ENCODE measurements at places on chromosomes 7 and 10. TPM values are rescaled to one million over a fixed set of nuclear protein-coding genes. Genes with fewer than 3 reads are reported as not detected.

Gene KIAA1549
- total RNA-seq = 1.7 TPM

- no peak for DNase-seq
Measured at GRCh38 chr10:22900841-22901601, 26.8 kb upstream of the ARMC3 start.

- no peak for DNase-seq
Measured at GRCh38 chr7:49245062-49245461, 320.7 kb downstream of the CDC14C start.

DNA sequence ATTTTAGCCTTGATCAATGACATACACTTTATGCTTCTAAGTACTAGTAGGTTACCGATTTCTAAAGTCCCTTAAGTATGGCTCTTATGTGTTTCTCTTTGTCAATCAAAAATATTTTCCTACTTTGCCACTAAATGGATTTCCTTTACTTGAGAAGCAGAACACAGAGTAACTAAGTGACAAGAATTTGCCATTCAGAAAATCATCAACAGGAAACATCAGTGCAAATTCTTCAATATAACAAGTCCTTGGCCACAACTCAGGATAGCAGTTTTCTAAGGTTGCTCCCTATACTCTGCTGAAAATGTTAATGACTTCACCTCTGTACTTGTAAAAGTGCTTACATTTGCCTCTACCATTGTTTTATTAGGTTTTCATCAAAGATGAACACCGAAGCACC lies 239.6 kb upstream of the SLC26A5 start:
- no peak for DNase-seq

DNA sequence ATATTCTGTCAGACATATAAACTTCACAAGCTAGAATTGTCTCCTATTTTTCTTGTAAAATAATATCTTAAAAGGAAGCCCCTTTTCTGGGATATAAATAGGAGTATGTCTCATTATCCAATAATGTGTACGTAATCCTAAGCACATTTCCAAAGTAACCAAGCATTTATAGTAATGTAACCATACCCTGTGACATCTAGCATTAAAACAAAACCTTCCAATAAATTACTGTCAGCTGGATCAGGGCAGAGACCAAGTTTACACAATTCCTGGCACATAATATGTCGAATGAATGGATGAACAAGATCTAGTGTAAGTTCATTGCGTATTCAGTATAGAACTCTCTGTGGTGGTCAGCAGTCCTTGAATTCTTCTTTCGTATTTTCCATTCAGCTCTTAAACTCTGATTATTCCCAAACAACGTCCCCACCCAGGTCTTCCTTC lies 14.3 kb downstream of the CPED1 start:
- no peak for DNase-seq

GRCh38 chr7:123282181-123282580 lies 82.4 kb upstream of the SLC13A1 start:
- DNase-seq = no peak

Gene NUTM2B
- 0.51 TPM for total RNA-seq

GRCh38 chr7:129698516-129699418 lies 87.2 kb downstream of the NRF1 start:
- no peak for DNase-seq

GRCh38 chr7:46871516-46871915 lies 710.4 kb downstream of the TNS3 start:
- no peak for DNase-seq

GRCh38 chr7:63093481-63093880 lies 905.2 kb upstream of the ZNF722 start:
- DNase-seq = no peak

GRCh38 chr7:8141070-8141469 lies 120.9 kb downstream of the ICA1 start:
- DNase-seq = no peak

GRCh38 chr7:142468871-142469665 lies 211.2 kb upstream of the PRSS58 start:
- no peak for DNase-seq

GRCh38 chr7:127654404-127655394 lies 2.7 kb downstream of the SND1 start:
- peak; percentile 8 for DNase-seq

DNA sequence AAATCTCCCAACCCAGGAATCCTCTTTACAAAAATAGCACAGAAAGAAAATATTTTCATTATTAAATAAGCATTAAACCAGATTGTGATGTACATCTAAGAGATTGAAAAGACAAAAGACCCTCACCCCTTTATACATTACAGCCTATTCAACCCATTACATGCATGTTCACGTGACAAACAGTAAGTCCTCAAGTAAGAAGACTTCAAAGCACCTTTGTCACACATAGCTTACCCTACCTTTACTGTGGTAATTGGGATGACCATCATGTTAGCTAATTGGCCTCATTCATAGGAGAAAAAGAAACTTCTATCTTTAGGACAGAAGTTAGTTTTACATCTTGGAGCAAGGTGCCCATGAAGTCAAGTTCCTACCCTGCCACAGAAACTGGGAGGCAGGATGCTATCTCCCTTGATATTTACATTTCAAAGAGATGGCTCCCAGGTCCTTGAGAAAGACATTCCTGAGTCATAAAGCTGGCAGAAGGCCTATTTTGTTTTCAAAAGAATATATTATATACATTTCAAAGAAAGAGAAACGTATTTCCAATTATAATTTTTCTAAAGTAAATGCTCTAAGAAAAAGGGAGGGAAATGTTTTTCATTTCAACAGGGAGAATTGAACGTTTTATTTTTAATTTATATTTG lies 48.1 kb downstream of the GNAI1 start:
- DNase-seq = no peak

DNA sequence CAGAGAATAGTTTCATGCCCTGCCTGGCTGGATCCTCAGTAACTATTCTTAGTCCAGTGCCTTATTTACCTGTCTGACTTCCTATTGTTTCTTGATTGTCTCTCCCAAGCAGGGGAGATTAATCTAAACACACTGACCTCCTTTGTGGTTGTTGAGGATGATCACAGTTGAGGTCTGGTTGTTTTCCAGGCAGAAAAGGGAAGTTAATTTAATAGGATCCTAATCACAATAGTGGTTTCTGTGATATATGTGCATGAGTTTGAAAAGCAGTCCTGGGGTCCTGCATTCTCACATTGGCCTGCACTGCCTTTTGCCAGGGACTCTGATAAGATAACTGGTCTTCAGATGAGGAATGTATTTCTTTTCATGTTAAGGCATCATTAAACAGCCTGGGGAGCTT lies 130.1 kb downstream of the SND1 start:
- DNase-seq = no peak

- no peak for DNase-seq
Measured at GRCh38 chr10:93821051-93821772, 63.5 kb downstream of the LGI1 start.

All from activated T-cell treated with anti-CD3 and anti-CD28 coated beads, Interleukin-2, amount 50 U/mL, for 72 hours (primary cell).